H7 (cell line): ENCODE measurements at places on chromosomes 5 and 9.

GRCh38 chr5:137808503-137809135 is 54.5 kb upstream of the HNRNPA0 start:
- DNase-seq = no peak

GRCh38 chr5:9370256-9370655 is 175.6 kb downstream of the SEMA5A start:
- no peak for DNase-seq

DNA sequence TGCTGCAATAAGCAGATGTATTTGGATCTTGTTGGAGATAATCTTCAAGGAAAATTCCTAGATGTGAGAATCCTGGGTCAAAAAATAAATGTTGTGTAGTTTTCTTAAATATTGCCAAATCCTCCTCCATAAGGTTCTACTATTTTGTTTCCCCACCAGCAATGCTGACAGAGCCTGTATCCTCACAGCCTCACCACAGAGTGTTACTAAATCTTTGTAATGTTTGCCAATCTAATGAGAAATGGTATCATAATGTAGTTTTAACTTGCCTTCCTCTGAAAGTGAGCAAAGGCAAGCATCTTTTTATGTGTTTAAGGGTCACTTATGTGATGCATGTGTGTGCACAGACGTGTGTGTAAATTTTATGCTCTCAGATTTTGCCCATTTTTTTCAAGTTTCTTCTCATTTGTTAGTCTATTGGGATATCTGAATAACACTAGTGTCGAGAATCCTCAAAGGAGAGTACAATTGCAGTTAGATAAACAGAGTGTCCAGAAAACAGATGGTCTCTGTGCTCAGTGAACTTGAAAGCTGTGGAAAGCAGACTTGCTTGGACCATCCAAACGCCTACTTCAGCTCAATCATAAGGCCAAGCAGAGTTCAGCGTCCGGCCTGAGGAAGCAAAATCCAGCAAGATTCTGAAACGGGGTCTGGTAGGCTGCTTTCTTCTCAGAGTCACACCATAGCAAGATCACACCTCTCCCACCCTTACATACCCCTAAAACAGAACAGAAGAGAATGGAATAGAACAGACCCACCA is 35.7 kb upstream of the UGT3A1 start:
- DNase-seq = no peak

- peak; percentile 87 for DNase-seq
Measured at GRCh38 chr5:180605554-180606214, 14.4 kb upstream of the SCGB3A1 start.

DNA sequence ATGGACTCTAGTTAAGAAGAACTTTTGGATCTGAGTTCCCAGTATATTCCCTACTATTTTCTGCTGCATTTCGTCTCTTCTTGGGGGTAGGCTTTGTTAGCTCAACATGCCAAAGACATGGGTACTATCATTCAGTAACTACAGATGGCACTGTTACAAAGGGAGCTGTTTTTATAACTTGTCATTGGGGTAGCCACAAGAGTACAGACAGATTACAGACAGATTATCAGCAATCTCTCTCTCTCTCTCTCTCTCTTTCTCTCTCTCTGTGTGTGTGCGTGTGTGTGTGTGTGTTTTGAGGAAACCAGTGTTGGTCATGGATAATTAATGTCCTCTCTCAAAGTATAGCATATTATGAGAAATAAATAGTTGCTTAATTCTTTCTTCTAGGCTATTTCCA is 116.1 kb downstream of the WDR70 start:
- no peak for DNase-seq
